ENCODE measurements at places on chromosomes 5 and 9. TPM values are rescaled to one million over a fixed set of nuclear protein-coding genes. Genes with fewer than 3 reads are reported as not detected.

DNA sequence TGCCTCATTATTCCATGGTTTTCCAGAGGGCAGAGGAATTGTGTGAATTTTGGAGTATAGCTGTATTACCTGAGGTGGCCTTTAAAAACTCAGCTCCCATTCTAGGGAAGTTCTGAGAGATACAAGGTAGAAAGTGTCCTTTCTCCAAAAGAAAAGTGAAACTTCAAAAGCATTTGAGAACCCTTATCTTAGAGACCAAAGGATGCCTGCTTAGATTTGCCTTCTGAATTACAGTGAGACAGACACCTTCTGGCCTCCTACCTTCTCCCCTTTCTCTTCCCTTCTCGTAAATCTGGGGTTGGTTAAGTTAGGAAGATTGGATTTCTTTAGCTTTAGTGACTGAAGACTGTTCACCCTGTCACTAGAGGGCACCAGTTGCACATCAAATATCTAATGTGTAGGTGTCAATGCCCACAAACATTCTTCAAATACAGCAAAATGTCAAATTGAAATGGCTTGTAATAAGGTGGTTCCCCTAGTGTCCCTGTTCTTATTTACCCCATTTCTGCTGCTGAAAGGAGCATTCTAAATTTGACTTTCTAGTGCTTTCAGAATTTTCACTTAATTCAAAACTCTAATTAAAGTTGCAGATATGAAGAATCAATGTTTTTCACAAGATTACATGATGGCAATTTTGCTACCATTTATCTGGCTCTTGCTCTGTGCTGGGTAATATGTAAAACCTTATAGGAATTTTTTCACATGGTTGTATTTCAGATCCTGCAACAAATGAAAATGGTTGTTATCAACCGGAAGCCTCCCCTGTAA, 46.7 kb downstream of the PRRC1 start:
- H3K4me1 ChIP-seq: no peaks in the 10 kb centered on the region
- H3K27ac ChIP-seq: no peak overlapping the region
- no peaks in the 10 kb centered on the region for H3K36me3 ChIP-seq
- no peak for DNase-seq

DNA sequence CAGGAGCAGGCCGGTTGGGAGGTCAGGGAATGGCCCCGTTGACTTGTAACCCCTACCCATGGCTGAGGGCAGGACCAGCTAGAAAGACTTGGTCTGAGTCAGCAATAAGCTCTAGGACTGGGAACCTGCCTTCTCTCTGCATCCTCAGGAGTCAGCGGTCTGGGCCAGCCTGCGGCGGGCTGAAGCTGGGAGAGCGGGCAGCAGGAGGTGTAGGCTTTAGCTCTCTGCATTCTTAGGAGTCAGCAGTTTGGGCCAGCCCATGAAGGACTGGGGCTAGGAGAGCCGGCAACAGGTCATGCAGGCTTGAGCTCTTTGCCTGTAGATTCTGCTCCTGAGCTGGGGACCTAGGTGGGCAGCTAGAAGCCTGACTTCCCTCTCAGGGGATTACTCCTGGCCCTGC, 6.4 kb upstream of the SMIM32 start:
- H3K27me3 ChIP-seq: peaks cover 88% of the 10 kb centered on the region
- no peak for DNase-seq
- no peaks in the 10 kb centered on the region for H3K4me1 ChIP-seq
- H3K27ac ChIP-seq: no peak overlapping the region
- H3K4me3 ChIP-seq: no peak overlapping the region

- H3K27me3 ChIP-seq: no peaks in the 10 kb centered on the region
- H3K4me3 ChIP-seq: peak overlapping the region; percentile 43
- H3K36me3 ChIP-seq: peaks cover 13% of the 10 kb centered on the region
- no peak for DNase-seq
- H3K27ac ChIP-seq: no peak overlapping the region
Measured at GRCh38 chr5:126868338-126869004, 91.5 kb downstream of the LMNB1 start.

- H3K27ac ChIP-seq: peak overlapping the region; percentile 99
- H3K4me3 ChIP-seq: peak overlapping the region; percentile 99
- H3K36me3 ChIP-seq: no peaks in the 10 kb centered on the region
- peaks cover 97% of the 10 kb centered on the region for H3K4me1 ChIP-seq
Measured at GRCh38 chr9:33161011-33161588, 6.0 kb downstream of the B4GALT1 start.

GRCh38 chr5:125181955-125182354, 435.5 kb upstream of the ZNF608 start:
- H3K4me3 ChIP-seq: no peak overlapping the region
- no peaks in the 10 kb centered on the region for H3K27me3 ChIP-seq
- H3K4me1 ChIP-seq: peaks cover 3% of the 10 kb centered on the region
- H3K27ac ChIP-seq: no peak overlapping the region

- H3K27me3 ChIP-seq: no peaks in the 10 kb centered on the region
- H3K27ac ChIP-seq: peak overlapping the region; percentile 81
- H3K4me3 ChIP-seq: peak overlapping the region; percentile 65
- peaks cover 61% of the 10 kb centered on the region for H3K4me1 ChIP-seq
- no peaks in the 10 kb centered on the region for H3K36me3 ChIP-seq
Measured at GRCh38 chr5:78509884-78510769, 138.4 kb downstream of the LHFPL2 start.

DNA sequence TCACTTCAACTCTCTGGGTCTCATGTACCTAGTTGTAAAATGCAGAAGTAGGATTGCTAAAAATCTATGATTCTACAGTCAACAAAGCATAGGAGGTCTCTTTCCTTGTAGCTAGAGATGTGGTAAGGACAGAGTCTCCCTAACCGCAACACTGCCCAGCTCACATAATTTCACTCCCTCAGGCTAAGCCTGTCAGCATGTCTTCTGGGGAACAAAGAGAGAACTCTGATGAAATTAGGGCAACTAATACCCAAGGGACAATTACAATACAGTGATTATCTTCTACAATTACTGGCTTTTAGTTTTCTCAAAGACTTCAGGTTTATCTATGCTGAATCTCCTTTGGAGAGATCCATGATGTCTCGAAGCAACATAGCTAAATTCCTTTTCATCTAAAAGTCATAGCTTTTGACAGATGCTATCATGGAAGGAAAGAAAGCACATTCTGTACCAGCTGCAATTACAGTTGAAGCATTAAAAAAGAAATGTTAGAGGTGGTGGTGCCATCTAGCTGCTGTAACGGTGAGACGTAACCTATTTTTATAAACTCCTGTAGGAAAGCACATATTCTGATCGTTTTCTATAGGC, 141.1 kb upstream of the TARS1 start:
- peak overlapping the region; percentile 62 for H3K27ac ChIP-seq
- H3K4me1 ChIP-seq: peaks cover 16% of the 10 kb centered on the region
- no peak overlapping the region for H3K4me3 ChIP-seq

GRCh38 chr5:142087920-142088679, 20.5 kb upstream of the NDFIP1 start:
- H3K27ac ChIP-seq: no peak overlapping the region
- no peaks in the 10 kb centered on the region for H3K27me3 ChIP-seq
- H3K4me1 ChIP-seq: no peaks in the 10 kb centered on the region
- DNase-seq: no peak
- no peaks in the 10 kb centered on the region for H3K36me3 ChIP-seq

The HRH2 gene
- total RNA-seq: 47.7 TPM

The SHISAL2B gene
- not detected for total RNA-seq

The PLAC8L1 gene
- total RNA-seq: 0.49 TPM
